GOT3 (cell line): ENCODE measurements at places on chromosomes 3 and 15.

DNA sequence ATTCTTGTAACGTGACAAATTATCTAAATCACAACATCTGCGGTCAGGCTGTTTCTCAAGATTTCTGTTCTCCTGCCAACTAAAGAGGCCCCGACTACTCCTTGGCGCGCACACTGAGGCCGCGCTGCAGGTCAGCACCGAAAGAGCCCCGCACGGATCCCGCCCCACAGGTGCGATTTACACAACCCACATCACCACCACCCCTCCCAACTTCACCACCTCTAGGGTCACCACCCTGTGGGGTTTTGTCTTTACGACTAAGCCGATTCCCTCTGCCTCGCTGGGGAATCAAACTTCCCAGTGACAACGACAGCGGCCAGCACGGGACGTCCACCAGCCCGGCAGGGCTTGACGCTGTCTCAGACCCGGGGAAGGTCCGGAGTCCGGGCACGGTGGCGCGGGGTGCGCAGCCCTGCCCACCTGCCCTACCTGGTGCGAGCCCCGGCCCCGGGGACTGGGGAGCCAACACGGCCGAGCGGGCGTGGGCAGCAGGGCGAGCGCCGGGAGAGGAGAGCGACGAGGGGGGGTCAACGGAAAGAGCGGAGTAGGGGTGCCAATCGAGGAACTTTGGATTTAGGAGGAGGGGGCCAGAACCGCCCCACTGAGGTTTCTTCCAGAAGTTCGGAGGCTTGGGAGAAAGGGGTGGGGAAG is 764 bp downstream of the UACA start:
- no peak for DNase-seq

GRCh38 chr15:72801590-72802325 is 18.2 kb upstream of the ADPGK start:
- DNase-seq, result no peak

DNA sequence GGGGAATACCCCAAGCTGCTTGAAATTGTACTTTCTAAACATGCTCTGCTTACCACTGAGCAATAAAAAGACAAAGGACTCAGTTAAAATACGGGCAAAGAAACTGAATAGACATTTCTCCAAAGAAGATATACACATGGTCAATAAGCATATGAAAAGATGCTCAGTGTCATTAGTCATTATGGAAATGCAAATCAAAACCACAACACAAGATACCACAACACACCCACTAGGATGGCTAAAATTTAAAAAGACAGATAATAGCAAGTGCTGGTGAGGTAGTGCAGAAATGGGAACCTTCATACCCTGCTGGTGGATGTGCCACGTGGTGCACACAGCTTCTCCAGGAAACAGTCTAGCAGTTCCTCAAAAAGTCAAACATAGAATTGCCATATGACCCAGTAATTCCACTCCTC is 21.3 kb downstream of the LRIG1 start:
- DNase-seq, result no peak

- DNase-seq, result no peak
Observed at GRCh38 chr15:29613951-29614382, 208.3 kb downstream of the TJP1 start.

DNA sequence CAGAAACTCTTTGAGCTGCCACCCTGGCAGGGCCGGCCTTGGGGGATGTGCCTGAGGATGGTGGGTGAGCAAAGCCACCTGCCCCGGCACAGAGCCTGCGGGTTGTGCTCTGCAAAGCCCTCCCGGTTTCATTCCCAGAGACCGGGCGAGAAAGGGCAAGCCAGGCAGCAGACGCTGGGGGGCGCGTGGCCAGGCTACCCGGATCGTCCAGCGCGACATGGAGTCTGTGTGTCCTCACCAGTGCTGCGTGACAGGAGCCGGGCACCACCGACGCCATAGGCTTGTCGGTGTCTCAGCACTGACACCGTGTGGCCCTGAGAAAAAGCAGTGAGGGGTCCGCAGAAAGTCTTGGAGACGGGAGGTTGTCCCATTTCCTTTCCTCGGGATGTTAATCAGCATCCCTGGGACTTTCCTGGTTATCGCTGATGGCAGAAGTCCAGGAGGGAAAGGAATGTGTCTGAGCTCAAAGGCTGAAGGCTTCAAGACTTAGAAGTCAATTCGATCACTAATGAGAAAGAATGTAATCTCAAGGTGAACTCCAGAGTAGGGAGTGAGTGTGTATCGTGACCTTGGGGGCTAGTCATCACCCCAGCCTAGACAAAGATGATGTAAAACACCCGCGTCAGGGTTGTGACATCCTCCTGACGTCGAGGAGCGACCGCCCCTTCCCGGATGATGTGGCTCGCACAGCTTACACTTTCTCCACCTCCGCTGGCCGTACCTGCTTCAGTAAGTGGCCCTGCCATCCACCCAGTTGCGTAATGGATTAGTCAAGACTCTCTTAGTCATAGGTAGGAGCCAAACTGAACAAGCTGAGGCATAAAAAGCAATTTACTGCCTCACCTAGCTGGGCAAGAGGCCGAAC is 36.3 kb upstream of the PLA2G4E start:
- peak; percentile 22 for DNase-seq

DNA sequence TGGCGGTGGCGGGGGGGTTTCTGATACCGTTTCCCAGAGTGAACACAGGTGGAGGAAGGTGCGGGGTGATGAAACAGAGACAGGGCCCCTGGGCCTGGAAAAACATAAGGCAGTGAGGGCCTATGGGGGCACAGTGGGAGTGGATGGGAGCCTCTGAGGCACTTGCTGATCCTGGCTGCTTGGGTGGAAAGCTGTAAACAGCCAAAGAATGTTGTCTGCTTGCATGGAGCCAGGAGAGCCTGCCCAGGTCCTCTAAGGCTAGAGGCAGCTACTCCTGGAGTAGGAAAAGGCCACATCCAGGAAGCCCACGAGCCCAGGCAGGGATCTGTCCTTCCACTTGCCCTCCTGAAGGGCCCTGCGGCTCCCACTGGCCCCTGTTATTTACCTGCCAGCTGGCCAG is 2.9 kb upstream of the SEMA3B start:
- no peak for DNase-seq

GRCh38 chr15:64703632-64703959 is 71.8 kb downstream of the RBPMS2 start:
- DNase-seq, result no peak

DNA sequence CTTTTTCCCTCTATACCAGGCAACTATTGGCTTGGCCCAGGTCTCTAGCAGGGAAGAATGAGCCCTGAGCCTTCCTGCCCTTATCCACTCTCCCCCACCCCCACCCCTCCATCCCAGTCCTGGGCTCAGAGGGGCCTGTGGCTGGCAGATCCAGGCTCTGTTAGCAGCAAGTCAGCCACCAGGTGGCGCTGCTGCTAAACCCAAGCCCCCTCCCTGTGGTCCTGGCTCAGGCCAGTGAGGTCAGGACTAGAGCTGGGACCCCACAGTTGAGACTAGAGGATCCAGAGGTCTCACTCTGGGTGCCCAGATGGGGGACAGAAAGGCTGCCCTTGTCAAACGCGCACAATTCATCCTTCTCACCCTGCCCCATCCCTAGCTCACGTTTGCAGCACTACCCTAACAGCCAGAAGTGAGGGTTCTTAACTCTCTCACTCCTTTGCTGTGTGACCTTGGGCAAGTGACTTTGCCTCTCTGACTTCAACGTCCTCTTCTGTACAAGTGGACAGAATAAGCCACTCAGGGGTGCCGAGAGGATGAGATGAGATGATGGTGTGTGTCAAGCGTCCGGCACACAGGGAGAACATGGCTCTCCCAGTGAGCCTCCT is 46.8 kb upstream of the SLC6A1 start:
- DNase-seq, result no peak

GRCh38 chr3:89954137-89954536 is 846.7 kb downstream of the EPHA3 start:
- DNase-seq, result no peak

- no peak for DNase-seq
Observed at GRCh38 chr15:82963471-82964341, 11.2 kb upstream of the HOMER2 start.

GRCh38 chr15:26630857-26631256 is 142.0 kb downstream of the GABRB3 start:
- no peak for DNase-seq

- no peak for DNase-seq
Observed at GRCh38 chr15:64883100-64883581, 28.6 kb upstream of the ANKDD1A start.

DNA sequence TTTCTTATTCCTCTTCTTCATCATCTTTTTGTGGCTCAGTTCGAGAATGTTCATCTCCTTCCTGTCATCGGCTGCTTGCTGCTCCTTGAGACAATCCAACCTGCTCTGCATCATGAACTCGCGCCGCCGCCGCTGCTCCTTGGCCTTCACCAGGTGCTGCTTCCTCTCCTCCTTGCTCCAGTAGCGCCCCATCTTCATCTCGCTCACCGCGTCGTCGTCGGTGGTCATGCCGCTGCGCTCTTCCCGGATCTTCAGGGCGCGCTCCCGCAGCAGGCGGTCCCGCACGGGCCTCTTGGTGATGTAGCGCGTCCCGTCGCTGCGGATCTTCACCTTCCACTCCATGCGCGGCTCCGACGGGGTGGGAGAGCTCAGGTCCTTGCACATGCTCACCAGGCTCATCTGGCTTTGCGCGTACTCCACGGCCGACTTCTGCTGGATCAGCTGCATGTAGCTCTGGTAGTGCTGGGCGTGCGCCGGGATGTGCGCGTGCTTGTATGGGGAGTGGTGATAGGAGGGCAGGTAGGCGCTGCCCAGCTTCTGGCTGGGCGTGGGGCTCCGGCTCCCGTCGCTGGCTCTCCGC is 241.2 kb downstream of the PDZRN3 start:
- DNase-seq, result no peak

- no peak for DNase-seq
Observed at GRCh38 chr3:129793319-129793718, 100.2 kb downstream of the TMCC1 start.

GRCh38 chr15:81849289-81849688 is 196.5 kb downstream of the MEX3B start:
- no peak for DNase-seq

DNA sequence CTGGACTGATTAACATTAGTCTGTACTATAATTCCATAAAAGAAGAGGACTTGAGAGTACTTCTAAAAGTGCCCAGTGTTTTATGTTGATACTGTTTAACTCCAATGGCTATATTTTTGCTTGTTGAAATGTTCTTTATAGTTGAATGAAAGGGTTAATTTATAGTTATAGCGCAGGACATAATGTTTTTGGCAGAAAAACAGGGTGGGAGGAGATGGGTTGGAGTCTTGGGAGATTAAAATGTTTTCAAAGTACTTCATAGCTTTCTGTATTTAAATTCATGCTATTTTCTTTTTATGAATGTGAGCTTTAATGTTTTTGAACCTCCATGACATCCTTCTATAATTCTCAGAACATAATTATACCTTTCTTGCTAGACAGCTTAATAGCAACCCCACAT is 108.2 kb downstream of the CNTN3 start:
- DNase-seq, result no peak

- DNase-seq, result no peak
Observed at GRCh38 chr3:12198301-12198700, 39.6 kb upstream of the TIMP4 start.

- DNase-seq, result no peak
Observed at GRCh38 chr15:85545185-85545584, 164.8 kb downstream of the AKAP13 start.

DNA sequence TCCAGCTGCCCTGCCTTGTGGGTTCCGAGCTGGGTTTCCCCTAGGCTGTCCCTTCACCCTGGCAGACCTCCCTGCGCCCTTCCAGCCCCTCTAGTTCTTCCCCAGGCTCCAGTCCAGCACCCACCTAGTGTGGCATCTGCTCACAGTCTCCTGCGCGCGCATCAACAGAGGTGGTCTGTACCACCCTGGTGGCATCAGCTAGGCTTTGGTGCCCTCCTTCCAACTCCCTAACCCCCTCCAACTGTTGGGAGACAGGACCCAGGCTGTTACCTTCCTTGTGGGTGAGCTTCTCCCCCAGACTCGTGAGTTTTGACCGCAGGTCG is 8.0 kb downstream of the CALML4 start:
- no peak for DNase-seq

- no peak for DNase-seq
Observed at GRCh38 chr3:143737065-143737464, 111.2 kb downstream of the SLC9A9 start.

- DNase-seq, result no peak
Observed at GRCh38 chr3:135558150-135558783, 407.3 kb upstream of the PPP2R3A start.

DNA sequence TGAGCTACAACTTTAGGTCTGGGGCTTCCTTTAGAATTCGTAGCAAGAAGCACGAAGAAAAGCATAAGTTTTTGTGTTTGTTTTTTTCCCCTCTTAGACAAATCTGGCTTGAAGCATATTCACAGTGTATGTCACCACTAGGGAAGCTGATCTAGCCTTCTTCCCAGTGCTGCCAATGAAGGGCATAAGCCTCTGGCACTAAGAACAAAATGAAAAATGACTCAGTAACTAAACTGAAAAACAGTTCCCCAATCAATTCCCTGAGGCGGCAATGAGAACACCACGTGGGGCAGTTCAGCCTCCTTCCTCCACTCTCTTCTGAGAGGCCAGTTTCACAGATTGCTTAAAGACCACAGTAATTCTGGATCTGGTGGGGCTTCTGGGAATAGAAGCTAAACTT is 338.1 kb downstream of the GAP43 start:
- no peak for DNase-seq

GRCh38 chr15:94231723-94232468 is 535 bp downstream of the MCTP2 start:
- DNase-seq, result no peak

DNA sequence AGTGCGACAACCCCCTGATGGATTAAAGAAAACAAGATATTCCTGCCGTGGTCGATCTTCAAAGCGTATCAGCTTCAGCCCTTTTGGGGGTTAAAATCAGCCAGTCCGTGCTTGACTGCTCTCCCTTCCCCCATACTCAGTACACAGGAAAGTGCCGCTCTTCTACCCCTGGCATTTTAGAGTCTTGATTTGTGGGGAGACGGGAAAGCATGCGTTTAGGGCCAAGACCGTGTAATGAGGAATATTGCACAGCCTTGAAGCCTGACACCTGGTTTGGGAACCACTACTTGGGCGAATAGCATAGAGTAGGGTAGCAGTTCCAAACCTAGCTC is 540 bp upstream of the EDC3 start:
- no peak for DNase-seq

DNA sequence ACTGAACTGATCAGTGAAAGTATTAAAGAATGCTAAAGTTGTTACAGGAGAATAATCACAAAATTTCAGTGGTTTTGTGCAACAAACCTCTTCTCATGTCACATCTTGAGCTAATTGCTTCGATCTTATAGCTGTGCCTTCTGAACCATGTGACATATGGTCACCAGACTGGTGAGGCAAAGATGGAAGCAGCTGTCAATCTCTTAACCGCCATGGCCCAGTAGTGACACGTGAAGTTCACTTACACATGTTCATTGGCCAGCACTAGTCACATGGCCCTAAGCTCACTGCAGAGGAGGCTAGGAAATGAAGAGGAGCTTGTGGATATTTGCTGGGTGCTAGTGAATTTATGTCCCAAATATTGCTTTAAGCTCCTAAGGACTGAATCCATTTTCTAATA is 32.5 kb downstream of the BOC start:
- DNase-seq, result no peak

DNA sequence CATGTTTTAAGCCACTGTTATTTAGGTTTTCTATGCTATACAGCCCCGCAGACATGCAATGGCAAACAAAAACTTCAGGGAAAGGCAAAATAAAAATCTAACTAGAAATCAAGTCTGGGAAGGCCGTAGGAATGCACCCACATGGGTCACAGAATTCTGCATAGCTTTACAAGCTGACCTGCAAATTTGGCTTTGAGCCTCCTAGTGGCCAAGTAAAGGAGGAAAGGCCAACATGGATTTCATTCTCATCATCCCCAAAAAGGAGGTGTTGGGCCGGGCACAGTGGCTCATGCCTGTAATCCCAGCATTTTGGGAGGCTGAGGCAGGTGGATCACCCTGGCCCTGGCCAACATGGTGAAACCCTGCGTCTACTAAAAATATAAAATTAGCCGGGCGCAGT is 124.3 kb downstream of the FBLN2 start:
- no peak for DNase-seq
